Lower lobe of right lung (tissue), 2 donors: ENCODE measurements at places on chromosomes 12 and 14. TPM values are rescaled to one million over a fixed set of nuclear protein-coding genes. Genes with fewer than 3 reads are reported as not detected.

DNA sequence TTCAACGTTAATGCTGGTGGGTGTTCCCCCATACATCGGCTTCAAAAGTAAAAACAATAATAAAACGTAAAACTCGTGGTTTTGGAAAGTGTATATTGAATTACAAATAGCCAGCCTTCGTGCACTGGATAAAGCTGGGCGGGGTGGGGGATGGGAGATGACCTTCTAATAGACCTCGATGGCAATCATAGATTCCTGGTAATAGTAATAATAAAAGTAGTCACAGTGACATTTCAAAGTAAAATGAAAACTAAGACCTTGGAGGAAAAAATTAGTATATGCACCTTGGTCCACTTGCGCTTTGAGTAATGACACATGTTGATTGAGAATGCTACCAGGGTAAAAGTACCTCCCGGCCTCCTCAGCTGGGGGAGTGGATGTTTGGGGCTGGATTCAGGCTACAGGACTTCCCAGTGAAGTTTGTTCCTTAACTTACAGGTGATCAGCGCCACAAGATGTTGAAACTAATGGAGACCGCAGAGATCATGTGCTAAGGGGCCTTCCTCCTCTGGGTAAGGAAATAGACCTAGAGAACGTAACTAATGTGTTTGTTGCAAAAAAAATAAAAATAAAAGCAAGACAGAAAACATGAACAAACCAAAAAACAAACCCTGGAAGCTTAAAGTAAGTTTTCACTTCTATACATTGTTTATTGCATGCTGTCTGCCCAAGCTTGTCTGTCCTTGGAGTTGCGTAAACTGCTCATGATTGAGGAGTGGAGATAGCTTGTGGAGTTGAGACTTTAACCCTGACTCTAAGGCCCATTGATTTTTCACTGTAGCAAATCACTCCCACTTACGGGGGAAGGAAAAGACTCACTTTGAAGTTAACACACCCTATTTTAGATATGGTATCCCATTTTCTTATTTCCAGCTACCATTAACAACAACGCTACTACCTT lies 907 bp upstream of the LRIG3 start:
- DNase-seq: no peak

DNA sequence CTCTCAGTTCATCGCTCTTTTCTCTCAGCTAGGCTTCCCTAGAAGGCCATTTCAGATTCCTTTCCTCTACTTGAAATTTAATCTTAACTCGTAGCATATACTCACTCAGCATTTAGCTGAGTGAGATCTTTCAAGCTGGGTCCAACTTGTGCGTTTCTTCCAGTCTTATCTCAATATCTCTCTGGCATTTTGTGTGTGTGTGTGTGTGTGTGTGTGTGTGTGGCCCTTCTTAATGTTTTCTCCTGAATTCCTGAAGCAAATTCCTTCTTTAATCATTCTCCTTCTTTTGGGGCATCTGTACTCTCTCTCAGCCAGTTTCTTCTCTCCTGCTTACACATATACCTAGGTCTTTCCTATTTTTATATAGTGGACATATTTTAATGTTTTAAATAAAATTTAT lies 129.1 kb downstream of the KITLG start:
- DNase-seq: no peak

DNA sequence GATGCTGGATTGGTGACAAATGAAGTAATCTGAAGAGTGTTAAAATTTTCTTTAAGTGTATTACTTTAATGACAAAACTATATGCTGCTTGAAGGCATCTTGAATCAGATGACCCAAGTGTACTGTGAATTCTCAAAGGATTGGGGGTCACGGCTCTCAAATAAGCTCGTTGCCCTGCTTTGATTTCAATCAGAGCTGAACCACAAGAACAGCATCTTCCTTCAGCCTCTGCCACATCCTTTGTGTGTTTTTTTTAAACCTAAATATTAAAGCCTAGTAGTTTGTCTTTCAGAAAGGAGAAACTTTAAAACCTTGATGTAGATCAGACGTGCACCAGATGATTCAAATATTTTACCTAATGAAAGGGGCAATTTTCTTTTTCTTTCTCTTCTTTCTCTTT lies 11.7 kb downstream of the ELK3 start:
- DNase-seq: no peak

GRCh38 chr12:3250576-3250975 lies 173.4 kb downstream of the TSPAN9 start:
- DNase-seq: no peak

DNA sequence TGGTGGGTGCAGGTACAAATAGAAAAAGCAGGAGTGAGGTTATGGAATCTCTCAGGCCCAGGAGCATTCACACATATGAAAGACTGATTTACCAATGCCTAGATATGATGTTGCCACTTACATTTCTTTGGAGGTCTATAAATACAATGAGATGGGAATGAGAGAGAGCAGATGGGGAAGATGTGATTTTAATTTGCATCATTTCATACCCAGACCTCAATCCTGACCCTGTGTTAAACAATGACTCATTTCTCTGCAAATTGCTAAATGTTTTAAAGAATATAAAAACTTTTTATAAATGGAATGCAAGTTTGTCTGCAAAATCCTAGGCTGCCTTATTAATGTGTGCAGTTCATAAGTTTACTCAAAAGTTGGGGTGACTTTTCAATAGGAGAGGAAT lies 38.6 kb upstream of the GNG2 start:
- no peak for DNase-seq

- DNase-seq: no peak
Observed at GRCh38 chr14:98858158-98858557, 413.8 kb downstream of the BCL11B start.

DNA sequence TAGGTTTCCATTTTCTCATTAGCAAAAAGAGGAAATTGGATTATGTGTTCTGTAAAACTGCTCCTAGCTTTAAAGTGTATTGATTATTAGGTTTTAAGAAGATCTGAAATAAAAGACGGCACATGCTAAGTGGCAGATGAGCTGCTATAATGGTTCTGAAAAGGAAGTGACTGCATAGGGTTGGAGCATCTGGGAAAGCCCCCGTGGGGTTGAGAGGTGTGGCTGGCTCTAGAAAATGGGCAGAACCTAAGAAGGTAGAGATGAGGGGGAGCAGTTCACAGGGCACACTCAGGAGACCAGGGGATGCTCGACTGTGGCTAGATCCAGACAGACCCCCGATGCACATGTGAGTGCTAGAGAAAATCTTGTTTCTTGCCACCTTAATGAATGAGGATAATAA lies 1.9 kb downstream of the IFNG-AS1 start:
- no peak for DNase-seq

DNA sequence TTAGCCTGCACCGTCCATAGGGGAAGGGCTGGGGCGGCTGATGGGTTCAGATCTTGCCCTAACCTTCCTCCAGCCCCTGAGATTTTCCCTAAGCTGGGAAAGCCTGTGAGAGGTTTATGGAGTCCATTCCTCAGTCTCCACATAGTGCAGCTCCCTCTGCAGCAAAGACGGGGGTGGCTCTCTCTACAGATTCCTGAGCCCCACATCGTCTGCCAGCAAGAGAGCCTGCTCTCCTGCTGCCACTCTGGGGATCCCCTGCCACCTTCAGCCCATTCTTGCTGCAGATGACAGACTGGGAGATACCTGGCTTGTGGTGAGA lies 3.1 kb downstream of the SMIM41 start:
- no peak for DNase-seq

GRCh38 chr12:102478405-102479098 lies 1.8 kb downstream of the IGF1 start:
- DNase-seq: no peak

DNA sequence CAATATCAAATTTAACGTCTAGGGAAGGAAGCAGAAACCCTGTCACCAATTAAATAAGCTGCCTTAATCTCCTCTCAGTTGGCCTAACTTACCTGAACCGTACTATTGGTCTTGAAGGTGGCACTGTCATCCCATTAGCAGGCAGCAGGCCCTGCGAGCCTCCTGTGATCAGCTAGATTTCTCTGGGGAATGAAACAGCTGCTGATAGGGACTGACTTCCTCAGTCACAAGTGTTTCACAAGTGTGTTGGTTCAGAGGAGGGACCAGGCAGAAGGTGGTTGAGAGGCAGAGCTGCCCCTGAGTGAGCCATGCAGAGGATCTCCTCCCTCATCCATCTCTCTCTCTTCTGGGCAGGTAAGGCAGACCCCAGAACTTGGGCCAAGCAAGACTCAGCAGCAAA lies 166.8 kb downstream of the DAD1 start:
- no peak for DNase-seq

DNA sequence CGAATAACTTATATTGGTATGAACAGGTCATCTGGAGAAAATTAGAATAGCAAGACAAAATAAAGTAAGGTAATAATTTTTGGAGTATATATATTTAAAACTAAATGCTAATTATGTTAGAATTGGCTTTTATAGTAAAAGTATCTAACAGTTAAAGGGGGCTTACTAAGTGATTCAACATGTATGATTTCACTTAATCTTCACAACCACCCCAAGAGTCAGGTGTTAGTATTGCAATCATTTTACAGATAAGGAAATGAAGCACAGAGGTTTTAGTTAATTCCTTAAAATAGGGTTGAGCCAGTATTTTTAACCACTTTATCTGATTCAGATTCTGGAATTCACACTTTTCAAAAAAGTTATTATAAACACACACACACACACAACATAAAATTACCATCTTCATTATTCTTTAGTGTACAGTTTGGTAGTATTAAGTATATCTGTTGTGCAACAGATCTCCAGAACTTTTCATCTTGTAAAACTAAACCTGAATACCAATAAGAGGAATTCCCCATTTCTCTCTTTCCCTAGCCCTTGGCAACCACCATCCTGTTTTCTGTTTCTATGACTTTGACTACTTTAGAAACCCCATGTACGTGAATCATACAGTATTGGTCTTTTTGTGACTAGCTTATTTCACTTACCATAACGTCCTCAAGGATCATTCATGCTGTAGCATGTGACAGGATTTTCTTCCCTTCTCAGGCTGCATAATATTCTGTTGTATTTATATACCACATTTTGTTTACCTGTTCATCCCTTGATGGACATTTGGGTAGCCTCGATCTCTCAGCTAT lies 12.5 kb downstream of the A2M start:
- DNase-seq: no peak

- no peak for DNase-seq
Observed at GRCh38 chr12:108394196-108394595, 55.1 kb upstream of the CMKLR1 start.

- no peak for DNase-seq
Observed at GRCh38 chr14:35973770-35974169, 147.6 kb downstream of the BRMS1L start.

- no peak for DNase-seq
Observed at GRCh38 chr14:93511001-93511400, 80.3 kb downstream of the UNC79 start.

- no peak for DNase-seq
Observed at GRCh38 chr12:26374934-26375680, 179.7 kb downstream of the SSPN start.

DNA sequence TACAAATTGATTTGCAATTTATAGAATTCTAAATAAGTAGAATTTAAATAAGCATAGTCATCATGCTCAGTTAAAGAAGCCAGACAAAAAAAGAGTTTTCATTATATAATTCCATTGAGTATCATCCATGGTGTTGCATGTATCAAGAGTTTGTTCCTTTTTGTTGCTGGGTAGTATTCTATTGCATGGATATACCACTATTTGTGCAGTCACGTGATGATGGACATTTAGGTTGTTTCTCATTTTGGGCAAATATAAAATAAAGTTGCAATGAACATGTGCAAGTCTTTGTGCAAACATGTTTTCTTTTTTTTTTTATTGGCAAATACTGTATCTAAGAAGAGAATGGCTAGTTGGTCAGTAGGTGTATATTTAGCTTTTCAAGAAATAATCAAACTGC lies 186.2 kb upstream of the FRMD6 start:
- no peak for DNase-seq

DNA sequence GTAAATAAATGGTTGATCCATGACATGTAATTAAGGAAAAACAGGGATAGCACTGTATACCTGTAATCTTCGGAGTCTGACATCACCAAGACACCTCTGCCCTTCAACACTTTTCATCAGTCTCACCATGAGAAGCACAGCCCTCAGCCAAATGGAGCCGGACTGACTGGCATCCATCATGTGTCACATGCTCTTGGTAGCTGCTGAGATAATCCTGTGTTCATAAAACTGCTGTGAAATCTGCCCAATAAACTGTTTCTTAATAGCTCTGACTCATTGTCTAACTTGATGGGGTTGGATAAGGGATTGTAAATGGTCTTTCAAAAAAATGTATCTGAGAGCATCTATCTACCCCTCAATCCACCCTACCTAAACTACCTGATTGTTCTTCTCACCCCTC lies 33.6 kb downstream of the KCNH5 start:
- no peak for DNase-seq

GRCh38 chr12:68957273-68957672 lies 24.3 kb upstream of the CPM start:
- no peak for DNase-seq

GRCh38 chr14:91751719-91752118 lies 19.8 kb upstream of the CATSPERB start:
- no peak for DNase-seq

GRCh38 chr12:8844665-8845064 lies 22.2 kb downstream of the A2ML1 start:
- DNase-seq: no peak

- no peak for DNase-seq
Observed at GRCh38 chr14:39576258-39576657, 144.0 kb upstream of the FBXO33 start.

OTOGL gene
- 0.32 TPM for total RNA-seq

EIF4B gene
- total RNA-seq: 453 TPM

EIF2S3B gene
- total RNA-seq: 0.68 TPM

ORMDL2 gene
- 49.6 TPM for total RNA-seq

TMEM260 gene
- 23.8 TPM for total RNA-seq

KLRD1 gene
- 13.6 TPM for total RNA-seq
